ENCODE measurements at places on chromosomes 7 and 10.

DNA sequence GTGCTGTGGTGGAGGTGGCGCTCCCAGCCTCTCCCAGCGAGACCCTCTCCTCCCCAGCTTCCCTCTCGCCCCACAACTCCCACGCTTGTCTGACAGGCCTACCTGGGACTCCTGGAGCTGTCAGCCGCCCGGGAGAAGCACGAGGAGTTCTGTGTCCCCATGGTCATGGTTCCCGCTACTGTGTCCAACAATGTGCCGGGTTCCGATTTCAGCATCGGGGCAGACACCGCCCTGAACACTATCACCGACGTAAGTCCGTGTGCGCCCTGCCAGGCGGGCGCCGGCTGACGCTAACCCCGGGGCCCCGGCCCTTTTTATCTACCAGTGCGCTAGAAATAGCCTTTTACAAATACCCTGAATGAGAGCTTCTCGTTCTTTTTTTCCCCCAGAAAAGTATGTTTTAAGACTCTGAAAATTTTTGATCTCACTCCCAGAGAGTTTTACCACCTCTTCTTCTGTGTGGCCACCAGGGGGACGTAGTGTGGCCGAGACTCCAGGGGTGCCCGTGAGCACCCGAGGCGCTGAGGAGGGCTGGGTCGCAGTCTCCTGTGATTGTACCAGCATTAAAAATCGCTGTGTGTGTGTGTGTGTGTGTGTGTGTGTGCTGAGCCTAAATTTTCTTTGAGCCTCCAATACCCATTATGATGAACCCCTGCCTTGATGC is 52.6 kb downstream of the PFKP start:
- no peak for DNase-seq

DNA sequence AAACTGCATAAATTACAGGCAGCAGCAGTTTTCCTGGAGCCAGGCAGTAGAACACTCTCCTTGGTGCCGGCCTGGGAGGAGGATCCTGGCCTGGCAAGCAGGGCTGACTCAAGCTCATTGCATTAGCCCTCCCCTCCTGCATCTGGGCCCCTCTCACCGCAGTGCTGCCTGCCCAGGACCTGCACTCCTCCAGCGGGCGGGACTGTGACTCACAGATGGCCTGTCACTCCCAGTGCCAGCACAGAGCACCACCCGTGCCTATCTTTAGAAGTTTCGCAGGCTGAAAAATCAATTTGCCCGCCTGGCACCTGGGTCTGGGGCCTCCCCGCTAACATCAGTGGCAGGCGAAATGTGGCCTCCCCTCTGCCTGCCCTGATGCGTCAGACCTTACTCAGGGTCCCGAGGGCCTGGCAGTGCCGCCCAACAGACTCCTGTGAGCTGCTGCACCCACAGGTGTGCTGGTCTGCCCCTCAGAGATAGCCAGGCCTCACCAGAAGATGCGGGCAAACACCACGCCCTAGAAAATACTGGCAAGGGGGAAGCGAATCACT is 123.8 kb downstream of the KCNMA1 start:
- no peak for DNase-seq

- DNase-seq = no peak
These were observed 47.2 kb downstream of the PARP12 start for GRCh38 chr7:140015471-140015970.

GRCh38 chr7:157635148-157635500 is 298.3 kb downstream of the DNAJB6 start:
- DNase-seq = no peak

DNA sequence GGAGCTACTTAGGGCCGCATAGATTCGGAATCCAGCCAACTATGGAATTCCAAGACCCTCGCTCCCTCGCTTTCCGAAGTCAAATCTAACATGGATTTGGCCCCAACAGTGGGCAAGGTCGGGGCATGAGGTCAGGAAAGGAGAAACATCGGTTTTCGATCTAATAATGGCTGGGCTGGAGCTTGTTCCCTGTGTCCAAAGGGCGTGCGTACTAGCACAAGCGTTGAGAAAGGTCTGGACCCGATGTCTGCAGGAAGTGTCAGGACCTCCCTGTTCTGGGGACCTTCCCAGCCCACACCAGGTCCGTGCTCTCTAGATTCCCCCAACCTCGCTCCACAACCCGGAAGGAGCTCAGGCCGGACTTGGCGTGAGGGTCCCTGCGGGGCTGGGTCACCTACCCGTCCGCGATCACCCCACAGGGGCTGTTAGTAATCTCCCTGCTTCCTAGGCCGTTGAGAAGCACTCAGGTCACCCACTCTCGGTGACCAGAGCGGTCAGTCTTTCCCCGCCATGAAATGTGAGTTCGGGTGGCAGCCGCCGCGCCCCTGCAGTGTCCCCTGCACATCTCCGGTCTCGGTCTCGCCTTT is 4.8 kb downstream of the FEZF1 start:
- peak; percentile 80 for DNase-seq

GRCh38 chr7:23212841-23213240 is 31.0 kb downstream of the NUP42 start:
- no peak for DNase-seq

DNA sequence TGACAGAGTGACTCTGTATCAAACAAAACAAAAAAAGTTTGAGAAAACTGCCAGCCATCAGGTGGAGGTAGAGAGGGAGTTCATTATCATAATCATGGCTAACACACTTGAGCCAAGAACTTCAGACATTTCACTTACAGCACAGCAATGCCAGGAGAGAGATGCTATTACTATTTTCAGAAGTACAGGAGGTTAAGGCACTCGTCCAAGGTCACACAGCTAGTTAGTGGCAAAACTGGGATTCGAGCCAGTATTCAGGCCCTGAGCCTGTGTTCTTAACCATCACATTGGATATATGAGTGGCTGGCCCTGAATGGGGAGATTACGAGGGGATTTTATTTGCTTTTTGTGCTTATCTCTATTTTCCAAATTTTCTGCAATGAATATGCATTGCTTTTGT is 24.8 kb upstream of the UNC5B start:
- no peak for DNase-seq

DNA sequence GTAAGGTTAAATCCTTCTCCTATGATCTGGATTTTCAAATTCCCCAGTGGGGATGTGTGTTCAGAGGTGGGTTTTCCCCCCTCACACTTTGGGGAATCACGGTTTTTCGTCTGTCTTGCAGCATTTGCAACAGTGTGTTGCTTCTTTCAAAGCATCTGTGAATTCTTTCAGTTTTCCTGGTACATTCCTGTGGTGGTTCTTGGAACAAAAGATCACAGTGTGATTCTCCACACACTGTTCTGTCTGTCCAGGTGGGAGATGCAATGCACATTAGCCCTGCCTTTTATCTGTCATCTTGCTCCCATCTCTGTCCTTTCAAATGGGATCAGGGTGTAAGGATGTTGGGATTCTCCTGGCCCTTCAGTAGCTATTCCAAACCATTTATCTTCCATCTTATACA is 11.8 kb downstream of the AGK start:
- no peak for DNase-seq

DNA sequence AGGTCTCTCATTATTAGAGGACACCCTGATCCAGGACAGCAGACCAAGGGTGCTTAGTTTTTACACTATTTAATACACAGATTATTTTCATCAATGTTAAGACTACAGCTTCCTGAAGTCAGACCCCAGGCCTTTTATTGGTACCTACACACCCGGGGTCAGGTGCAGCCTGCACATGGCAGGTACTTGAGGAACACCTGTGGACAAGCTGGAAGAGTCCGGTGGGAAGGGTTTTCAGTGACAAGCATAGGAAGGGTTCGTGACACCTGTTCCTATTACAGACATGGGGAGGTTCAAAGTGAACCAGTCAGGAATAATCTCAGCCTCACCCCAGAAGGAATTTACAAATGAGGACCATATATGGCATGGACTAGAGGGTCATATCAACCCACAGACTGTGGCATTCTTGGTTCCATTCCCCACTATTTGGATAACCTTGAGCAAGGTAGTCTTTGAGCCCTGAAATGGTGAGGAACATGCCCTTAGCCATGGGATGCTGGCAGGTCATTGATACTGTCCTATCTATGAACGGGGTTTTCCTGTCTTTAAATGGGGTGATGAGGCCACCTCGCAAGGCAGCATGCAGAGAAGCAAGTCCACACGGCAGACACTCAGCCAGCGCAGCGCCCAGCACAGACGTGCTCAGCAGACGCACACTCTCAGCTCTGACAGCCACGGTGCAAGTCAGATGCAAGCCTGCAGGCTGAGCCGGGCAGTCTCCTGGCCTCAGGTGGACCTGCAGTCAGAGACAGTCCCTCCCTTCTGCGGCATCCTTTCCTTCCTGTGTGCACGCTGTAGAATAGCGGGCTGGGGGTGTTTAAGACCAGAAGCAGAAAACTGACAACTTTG is 624.9 kb downstream of the PTPRN2 start:
- no peak for DNase-seq

GRCh38 chr7:100563809-100564400 is 9.8 kb downstream of the SAP25 start:
- peak; percentile 74 for DNase-seq

DNA sequence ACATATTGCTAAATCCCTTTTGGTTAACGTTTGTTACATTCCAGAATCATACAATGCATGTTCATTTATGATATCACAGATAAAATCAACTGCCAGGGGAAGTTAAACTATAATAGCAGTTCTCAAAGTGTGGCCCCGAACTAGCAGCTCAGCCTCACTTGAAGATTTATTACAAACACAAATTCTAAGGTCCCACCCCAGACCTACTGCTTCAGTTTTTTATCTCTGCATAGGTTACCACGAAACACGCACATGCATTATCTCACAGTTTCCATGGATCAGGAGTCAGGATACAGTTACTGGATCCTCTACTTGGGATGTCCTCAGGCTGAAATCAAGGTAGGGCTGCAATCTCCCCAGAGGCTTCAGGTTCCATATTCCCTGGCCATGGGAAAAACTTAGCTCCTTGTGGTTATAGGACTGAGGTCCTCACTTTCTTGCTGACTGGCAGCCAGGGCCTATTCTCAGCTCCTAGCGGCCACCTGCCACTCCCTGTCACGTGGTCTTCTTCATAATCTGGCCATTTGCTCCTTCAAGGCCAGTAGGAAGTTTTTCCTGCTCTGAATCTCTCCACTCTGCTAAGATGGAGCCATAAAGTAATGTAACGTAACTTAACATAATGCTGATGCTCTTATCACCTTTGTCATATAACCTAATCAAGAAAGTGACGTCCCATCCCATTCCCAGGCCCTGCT is 50.5 kb upstream of the YAE1 start:
- DNase-seq = no peak
